Jurkat, Clone E6-1 (cell line): ENCODE measurements at places on chromosomes 7 and 10.

DNA sequence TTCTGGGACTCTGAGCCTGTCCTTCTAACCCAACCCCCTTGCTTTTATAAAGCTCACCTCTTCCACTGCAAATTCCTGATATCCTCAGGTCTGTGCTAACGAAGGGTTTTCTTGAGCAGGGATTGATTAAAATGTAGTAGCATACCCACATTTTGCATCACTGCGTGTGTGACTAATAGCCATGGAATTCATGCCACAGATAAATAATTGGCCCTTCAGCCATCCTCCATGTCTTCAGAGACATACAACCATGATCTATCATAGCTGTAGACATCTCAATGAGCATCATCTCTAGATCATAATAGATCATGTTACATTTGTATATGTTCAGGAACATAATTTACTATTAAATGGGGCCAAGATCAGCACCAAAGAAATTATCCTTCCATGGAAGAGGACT lies 990.3 kb downstream of the KCNMA1 start:
- DNase-seq = no peak

DNA sequence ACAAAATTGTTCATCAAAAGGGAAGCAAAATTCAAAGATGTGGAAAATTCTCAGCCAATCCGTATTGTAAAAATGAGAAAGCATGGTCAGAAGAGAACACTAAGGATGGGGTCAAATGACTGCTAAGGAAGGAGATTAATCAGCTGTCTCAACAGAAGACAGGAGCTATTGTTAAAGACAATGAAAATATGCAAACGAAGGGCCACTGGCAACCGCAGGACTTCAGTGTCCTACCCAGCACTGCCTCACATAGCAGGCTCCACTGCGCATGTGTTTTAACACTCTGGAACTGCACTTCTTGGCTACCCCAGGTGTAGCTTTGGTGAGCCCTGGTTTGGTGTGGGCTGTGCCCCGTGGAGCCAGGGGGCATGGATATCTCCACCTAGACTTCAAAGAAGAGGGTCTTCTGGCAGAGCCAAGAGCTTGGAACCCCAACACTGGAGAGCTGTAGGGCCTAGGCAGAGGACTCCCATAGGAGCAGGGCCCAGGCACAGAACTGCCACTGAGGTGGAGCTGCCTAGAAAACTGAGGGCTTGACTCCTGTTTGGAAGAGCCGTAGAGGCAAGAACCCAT lies 176.2 kb upstream of the GDF10 start:
- DNase-seq = no peak

- no peak for DNase-seq
These were observed 251.5 kb downstream of the BICC1 start for GRCh38 chr10:58764087-58764747.

DNA sequence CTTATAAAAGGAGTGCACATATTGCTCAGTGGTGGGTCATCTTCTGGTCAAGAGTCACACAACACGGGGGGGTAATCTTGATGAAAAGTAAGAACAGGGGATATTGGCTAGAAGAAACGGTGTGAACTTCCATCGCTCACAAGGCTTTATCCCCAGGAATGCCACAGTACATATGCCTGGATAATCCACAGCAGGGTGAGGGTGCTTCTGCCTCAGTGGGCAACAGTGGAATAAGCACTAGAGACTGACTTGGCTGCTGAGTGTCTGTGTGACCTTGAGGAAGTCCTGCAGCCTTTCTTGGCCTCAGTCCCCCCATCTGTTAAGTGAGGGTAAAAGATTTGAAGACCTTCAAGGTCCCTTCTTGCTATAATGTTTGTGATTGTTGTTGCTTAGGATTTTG lies 44.9 kb upstream of the SHH start:
- no peak for DNase-seq

- no peak for DNase-seq
These were observed 554.9 kb downstream of the TCERG1L start for GRCh38 chr10:130756651-130757050.

DNA sequence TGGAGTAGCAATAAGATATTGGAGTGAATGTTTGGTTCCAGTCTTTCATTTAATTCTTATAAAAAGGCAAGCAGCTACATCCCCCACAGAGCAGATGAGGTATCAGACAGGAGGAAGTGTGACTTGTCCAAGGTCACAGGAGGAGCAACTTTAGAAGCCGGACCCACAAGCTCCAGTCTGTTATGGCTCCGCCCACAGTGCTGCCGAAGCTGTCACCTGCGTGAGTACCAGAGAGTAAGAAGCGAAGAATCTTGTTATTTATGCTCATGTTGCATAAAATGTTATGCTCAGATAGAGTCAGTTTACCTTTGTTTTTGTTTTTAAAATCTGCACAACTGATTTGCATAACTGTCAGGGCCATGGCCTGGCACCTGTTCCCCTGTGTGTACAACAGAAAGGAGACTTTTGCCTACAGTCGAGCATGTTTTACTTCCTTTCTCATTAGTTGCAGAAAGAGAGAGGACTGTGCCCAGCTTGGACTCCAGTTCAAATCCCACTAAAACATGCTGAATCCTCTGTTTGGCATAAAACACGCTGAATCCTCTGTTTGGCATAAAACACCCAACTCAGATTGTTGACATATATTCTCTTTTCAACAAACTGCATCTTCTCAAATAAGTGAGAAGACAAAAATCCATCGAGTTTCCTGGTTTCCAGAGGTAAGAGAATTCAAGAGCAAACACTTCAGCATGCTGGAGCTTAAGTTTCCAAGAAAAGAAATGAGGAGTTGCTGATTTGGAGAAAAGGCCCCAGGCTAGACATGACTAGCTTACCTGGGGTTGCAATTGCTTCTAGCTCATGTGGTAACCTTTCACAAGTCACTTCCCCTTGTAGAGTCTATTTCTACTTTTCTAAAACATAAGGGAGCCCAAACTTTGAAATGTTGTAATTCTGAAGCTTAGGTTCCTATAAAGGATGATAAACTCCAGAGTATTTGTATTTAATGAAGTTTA lies 409.8 kb upstream of the ZMIZ1 start:
- DNase-seq = no peak

- DNase-seq = no peak
These were observed 1250.9 kb downstream of the TYW1 start for GRCh38 chr7:68247571-68247970.

GRCh38 chr10:46515366-46515765 lies 41.1 kb downstream of the GPRIN2 start:
- no peak for DNase-seq

- no peak for DNase-seq
These were observed 65.7 kb downstream of the SND1 start for GRCh38 chr7:127717502-127718339.

DNA sequence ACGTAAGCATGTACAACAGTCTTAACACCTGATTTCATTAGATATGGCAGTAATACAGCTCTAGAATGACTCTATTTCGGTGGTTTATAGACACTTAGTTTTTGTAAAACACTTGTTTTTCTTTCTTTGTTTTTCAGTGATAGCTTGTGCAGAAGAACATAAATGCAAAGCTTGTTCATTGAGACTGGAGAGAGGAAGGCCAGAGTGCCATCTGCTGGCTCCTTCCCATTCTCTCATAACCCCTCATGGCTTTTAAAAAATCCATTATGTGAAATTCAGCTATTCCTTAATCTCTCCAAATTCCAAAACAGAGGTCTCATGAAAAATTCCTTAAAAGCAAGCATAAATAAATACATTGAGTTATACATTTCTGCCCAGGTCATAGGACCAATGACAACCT lies 76.3 kb downstream of the CACNB2 start:
- no peak for DNase-seq

- DNase-seq = no peak
These were observed 93.4 kb downstream of the DOCK4 start for GRCh38 chr7:112112822-112113255.

GRCh38 chr10:62763155-62763554 lies 41.4 kb upstream of the ADO start:
- DNase-seq = no peak

DNA sequence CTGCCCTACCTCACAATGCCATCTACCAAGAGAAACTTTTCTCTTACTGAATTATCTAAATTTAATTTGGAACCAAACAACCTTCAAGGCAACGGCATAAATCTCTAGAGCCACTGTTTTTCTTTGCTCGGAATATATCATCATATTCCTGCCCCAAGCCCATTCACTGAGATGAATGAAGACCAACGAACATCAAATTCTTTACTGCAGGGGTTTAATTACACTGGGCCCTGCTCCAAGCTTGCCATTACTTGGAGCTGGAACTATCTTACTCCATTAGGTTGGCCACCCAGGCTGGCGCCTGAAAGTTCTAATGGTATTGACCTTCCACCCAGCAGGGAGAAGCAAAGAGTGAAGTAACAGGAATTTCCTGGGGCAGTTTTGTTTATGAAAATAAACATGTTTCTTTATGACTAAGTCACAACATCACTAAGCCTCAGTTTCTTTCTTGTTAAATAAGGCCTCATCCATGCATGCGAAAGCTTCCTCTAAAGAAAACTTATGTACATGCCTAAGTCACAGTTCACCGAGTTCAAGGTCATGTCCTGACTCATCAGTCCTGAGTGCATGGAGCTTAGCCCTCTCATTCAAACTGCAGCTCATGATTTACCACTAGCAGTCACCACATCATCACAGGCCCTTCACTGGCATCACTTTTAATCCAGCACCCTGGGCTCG lies 42.1 kb upstream of the ANAPC16 start:
- no peak for DNase-seq

- no peak for DNase-seq
These were observed 80.5 kb downstream of the ABCA13 start for GRCh38 chr7:48251766-48252165.

DNA sequence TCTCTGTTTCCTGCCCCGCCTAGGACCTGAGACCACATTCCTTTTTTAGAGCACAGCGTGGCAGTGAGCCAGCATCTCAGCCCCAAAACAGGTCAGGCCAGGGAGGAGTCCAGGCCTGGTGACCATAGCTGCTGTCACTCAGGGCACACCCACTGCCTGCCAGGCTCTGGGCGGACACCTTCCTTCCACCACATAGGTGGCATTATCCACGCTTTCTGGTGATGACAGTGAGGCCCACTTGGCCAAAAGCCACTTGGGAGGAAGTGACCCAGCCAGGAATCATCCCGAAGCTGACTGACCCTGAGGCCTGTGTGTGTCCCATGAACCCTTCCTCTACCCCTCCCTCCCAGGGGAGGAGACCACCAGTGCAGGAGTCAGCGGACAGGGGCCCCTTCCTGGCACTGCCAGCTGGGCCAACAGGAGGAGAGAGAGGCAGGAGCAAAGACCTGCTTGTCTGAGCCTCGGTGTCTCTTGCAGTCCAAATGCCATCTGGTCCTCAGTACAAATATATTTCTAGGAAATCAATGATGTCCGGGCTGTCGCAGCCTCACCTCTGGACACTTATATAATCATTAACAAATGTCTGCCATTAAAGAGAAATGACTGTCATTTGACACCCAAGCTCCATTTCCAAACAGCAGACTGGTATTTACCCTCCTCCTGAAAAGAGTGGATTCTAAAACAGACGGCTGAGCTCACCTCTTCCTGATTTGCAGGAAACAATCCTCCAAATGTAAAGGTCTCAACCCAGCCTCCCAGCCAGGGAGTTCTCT lies 63.0 kb downstream of the ABRAXAS2 start:
- no peak for DNase-seq

DNA sequence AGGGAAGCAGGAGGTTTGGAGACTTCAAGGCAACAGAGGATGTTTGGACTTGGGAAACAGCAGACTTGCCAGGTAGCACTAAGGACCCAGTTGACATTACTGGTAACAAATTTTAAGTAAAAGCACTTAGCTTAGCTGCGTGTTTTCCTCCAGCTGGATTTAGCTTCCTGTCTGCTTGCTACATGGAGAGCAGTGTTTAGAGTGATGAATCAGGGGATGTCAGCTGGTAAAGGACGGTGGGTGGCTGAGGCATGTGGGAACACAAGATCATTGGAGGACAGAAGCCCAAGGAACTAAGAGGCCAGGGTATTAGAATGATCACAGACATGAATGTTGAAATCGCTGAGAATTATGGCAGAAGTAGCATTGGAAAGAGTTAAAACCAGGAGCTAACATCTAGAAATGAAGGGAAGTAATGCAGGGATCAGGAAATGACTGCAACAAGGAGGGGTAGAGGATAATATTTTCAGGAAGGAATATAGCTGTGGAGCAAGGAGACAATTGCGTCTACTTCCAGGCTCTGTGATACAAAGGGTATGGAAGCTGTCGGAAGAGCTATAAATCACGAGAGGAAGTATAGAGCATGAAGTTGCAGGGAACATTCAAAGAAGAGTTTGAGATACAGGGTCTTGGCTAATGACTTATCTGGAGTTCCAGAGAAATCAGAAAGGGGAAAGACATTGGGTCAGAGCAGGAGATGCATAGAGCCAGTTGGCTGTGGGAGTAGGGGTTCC lies 34.4 kb downstream of the CALD1 start:
- DNase-seq = no peak
